ENCODE measurements at places on chromosomes 3 and 15. TPM values are rescaled to one million over a fixed set of nuclear protein-coding genes. Genes with fewer than 3 reads are reported as not detected.

DNA sequence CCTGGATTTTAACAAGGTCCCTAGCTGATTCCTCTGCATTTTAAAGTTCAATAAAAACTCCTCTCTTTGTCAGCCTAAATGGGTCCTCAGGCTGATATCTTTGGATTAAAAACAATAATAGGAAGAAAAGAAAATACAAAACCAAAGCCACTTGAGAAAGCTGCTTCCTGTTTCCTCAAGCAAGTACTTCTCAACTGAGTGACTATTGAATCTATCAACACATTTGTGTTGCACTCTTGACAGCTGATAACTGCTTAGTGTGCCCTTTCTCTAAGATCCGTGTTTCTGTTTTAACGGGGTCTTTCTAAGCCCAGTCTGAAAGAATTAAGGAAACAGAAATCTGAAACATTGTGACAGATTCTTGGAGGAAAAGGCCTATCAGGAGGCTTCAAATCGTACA lies 410.7 kb downstream of the GRM7 start:
- no peak for DNase-seq

DNA sequence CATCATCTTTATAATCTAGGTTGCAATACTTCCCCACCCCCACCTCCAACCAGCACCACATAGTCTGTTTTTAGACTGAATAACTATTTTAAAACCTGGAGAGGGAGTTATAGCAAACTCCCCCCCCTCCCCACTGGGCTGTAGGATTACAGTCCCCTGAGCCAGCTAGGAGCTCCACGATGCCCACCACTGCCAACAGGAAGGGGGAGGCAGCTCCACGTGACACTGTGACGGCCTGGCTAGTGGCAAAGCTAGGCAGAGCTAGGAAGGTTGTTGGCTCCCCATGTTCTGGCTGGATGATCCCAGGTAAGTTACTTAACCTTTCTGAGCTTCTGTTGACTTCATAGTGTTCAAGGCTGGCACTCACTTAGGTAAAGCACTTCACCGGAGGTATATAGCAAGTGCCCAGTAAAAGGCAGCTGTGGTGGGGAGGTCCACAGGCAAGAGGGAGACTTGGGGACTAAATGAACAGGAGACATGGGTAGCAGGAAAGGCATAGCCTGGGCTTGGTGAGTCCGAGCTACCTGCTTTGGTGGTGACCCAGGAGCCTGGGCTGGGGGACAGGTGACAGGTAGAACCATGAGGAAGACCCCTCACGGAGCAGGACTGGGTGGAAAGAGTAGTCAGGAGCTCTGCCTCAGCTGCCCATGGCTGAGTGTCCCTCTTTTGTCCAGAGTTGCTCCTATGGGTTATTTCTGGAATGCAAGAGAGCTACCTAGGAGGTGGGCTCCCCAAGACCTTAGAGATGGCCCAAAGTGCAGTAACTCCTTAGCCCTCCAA lies 4.0 kb upstream of the TBC1D21 start:
- DNase-seq, result no peak

- peak; percentile 56 for DNase-seq
Measured at GRCh38 chr3:194058189-194058571, 77.8 kb upstream of the HES1 start.

GRCh38 chr3:136567599-136568188 lies 184.5 kb downstream of the STAG1 start:
- no peak for DNase-seq

DNA sequence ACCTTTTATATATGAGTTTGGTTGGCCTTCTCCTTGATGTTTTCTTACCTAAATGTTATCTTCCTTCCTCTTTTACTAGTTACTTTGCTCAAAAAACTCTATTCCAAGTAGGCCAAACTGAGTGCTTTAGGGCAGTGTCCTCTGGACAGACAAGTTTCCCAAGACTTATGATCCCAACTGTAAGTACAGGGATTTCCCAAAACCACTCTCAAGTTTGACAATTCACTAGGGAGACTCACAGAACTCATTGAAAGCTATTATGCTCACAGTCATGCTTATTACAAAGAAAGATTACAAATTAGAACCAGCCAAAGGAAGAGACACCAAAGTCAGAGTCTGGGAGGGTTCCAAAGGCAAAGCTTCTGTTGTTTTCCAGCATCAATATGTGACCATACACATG lies 534.2 kb upstream of the ALCAM start:
- DNase-seq, result no peak

DNA sequence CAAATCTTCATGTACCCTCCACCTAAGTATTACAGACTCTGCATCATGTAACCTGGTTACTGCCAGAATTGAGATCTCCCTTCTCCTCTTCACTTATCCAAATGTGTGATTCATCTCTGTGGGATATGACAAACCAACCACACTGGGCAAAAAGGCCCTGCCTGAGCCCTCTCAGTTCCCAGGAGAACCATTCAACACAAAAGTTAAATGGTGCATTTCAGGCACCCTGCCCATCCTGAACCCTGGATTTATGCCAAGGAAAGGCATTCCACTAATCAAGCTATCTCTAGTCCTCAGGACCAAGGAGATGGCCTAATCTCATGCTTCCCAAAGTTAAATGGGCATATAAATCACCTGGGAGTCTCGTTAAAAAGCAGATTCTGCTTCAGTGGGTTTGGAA lies 108.5 kb downstream of the TNIK start:
- DNase-seq, result no peak

GRCh38 chr3:176969066-176969465 lies 228.2 kb downstream of the TBL1XR1 start:
- DNase-seq, result no peak

DNA sequence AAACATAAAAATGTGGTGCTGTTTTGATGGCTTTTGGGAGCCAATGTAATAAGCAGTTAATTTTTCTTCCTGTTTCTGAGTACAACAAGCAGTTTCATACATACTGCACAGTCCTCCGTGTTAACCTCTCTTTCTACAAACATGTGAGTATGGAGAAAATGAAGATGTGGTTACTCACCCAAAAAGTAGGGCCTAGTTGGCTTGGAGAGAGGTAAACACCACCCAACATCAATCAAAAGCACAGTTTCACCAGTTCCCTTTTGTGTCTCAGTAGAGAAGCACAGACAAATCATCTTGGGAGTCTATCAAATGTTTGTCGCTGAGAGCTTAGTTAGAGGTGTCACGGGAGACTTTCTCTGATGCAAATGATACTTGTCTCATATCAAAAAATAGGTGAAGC lies 320.2 kb downstream of the UNC13C start:
- DNase-seq, result no peak

DNA sequence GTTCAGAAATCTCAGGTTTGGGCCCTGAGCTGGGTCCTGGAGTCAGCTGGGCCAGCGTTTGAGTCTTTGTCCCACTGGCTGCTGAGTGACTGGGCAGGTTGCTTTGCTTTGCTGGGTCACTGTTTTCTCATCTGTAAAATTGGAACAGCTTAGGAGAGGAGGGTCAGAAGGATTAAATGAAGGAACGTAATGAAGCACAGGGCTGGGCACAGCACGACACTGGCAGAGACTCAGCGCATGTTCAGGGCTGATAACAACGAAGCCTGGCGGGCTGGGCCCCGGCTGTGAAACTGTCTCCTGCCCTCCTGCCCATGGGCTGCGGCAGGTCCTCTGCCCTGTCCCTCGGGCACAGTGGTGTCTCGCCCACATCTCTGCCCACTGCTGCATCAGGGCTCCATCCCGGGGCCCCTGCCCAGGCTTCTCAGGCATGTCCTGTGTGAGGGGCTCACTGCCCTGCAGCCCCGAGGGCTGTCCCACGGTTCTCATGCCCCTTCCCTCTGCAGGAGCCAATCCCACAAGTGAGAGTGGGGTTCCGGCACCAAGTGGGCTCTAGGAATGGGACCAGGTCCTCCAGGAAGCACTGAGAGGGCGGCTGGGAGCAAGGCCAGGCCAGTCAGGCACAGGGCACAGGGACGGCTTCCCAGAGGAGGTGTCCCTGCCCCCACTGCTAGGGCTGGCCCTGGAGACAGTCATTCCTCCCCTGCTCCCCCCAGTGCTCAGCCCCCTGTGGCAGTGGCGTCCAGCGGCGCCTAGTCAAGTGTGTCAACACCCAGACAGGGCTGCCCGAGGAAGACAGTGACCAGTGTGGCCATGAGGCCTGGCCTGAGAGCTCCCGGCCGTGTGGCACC lies 88.0 kb downstream of the TBC1D2B start:
- DNase-seq, result no peak

- DNase-seq, result no peak
Measured at GRCh38 chr3:14448756-14449727, 46.6 kb downstream of the SLC6A6 start.

DNA sequence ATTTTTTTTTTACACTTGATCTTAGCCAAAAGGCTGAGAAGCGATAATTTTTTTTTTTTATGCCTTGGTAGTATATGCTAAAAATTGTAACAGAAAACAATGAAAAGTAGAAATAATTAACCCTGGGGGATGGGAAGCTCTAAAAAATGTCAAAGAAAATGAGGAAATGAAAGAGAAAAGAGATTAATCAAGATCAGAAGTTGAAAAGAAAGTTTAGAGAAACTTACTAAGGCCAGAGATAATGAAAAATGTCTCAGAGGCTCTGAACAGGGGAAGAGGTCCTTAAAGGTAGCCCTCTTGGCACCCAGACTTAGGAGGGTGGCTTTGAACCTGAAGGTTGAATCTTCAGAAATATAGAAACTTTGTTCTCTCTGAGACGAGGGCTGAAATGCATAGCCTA lies 58.6 kb upstream of the ZBED2 start:
- no peak for DNase-seq

DNA sequence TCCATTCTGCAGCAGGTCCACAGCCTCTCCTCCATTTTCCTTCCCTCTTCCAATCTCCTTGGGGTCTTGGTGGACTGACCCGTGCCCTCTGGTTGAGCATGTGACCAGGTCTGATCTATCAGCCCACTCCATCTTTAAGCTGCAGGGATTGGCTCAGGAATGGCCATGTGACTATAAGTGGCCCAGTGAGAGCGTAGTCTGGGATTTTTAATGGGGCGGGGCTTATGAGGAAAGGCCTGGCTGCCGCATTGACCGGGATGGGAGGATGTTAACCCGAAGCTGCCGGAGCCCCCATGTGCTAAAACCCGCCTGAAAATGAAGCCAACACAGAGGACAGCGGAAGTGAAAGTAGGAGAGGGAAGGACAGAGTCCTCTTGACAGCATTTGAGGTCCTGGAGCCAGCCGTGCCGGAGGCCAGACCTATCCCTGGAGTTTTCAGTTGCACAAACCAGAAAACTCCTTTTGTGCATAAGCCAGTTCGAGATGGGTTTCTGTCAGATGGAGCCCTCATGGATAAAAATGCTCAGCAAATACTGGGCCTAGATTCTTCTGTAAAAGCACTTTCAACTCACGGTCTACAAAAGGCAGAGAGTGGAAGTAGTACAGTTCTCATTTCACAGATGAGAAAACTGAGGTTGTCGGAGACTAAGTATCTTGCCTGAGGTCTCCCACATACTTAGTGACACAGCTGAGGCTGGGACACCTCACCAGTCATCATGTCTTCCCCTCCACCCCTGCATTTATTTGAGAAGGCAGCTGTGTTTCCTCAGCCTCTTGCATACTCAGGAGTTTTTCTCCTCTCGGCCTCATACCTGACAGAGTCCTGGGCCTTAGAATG lies 61.9 kb downstream of the ATP2B2 start:
- DNase-seq, result no peak

DNA sequence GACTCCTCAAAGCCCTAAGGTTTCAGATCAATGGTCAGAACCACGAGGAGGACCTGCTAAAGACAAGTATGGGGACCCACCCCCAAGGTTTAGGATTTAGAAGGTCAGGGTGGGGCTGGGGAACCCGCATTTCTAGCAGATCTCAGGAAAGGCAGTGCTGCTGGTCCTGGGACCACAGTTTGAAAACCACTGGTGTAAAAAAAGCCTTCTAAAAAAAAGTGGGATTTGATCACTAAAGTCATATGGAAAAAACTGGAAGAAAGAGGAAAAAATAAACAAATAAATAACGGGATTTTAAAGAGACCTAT lies 832 bp downstream of the SLC41A3 start:
- no peak for DNase-seq

DNA sequence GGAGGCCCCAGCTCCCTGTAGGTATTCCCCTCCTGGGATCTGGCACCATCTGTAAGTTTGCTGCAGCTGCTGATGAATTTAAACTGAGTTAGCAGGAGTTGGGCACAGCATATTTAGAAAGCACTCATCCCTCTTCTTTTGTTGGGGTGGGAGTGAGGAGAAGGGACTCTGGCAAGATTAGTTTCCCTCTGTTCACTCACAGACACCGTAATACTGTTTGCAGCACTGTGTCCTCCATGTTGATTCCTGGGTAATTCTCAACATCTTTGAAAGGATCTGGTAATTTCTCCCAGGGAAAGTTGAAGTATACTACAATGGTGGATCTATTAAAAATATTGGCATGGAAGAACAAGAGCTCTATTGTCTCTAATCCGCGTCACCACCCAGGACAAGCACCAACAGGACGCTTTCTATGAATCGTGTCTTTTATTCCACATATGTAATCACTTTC lies 173.3 kb downstream of the RBMS3 start:
- DNase-seq, result peak; percentile 44

DNA sequence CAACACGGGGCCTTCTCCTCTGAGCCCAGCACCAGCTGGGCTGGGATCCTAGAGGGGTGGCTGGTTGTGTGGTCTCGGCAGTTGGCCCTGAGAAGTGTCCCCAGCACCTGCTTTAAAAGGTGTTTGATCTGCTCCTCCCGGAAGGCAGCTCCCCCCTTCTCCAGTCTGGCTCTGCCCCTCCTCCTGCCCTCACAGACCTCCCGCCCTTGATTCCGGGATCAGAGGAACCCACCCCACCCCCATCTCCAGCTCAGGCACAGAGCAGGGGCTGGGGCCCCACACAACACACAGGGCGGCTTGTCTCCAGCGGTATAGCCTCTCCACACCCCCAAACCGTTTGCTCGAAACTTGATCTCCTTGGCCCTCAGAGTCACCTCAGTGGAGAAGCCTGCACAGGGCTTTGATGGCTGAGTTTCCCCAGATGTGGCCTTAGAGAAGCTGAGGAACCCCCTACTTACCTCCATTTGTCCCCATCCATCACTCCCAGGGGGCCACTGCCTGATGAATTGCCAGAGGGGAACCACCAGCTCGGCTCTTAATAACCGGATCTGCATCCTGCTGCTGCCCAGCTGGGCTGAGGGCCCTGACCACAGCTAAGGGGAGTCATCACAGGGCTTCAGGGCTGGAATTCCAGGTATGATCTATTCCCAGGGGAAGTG lies 6.4 kb upstream of the STRA6 start:
- no peak for DNase-seq

DNA sequence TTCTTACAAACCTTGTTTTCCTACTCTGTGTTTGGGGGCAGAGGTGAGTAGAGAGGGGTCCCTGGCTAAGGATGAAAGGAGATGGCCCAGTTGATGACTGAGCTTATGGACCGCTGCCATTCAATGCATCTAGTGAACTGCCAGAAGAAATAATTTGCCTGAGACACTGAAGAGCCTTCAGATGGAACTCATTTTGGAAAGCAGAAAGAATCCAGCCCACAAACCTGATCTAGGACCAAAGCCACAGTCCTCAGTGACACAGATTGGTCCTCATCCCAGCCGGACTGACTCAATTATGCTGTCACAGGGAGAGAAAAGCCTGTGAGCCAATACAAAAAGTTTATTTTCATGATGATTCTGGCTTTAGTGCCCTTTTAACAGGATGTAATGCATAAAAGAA lies 82.7 kb downstream of the CD47 start:
- no peak for DNase-seq

ATP13A4 gene
- not detected for total RNA-seq

PYGO1 gene
- 7.2 TPM for total RNA-seq

LYSMD2 gene
- total RNA-seq, result 15.0 TPM

MAP6D1 gene
- total RNA-seq, result 17.3 TPM

SPESP1 gene
- total RNA-seq, result 0.96 TPM

PLA2G4D gene
- total RNA-seq, result 1.5 TPM

ARHGEF26 gene
- total RNA-seq, result 26.8 TPM

ZNF501 gene
- total RNA-seq, result 23.6 TPM

NANOGP8 gene
- total RNA-seq, result 2.9 TPM

SAMMSON gene
- 2.8 TPM for total RNA-seq

C3orf20 gene
- total RNA-seq, result 0.28 TPM
